GM23338 (cell line): ENCODE measurements at places on chromosomes 16 and 17. TPM values are rescaled to one million over a fixed set of nuclear protein-coding genes. Genes with fewer than 3 reads are reported as not detected.
A peak's percentile ranks its signal among the peaks of the same experiment; 100 is the strongest.

- H3K27me3 ChIP-seq, result no peaks in the 10 kb centered on the region; the same call in 1 of the 2 replicates
- H3K4me3 ChIP-seq, result peak overlapping the region; percentile 90
- peaks cover 26% of the 10 kb centered on the region for H3K4me1 ChIP-seq
- H3K36me3 ChIP-seq, result no peaks in the 10 kb centered on the region
- H3K27ac ChIP-seq, result 0 out of 2 replicates have a peak overlapping the region, but pooled peaks have one; percentile 50
- peak; percentile 17 for DNase-seq
Observed at GRCh38 chr17:7613769-7614424, 800 bp downstream of the FXR2 start.

GRCh38 chr16:54282202-54282927 is 4.2 kb downstream of the IRX3 start:
- no peak overlapping the region for H3K27ac ChIP-seq
- H3K4me1 ChIP-seq, result peaks cover 16% of the 10 kb centered on the region; the same call in 1 of the 2 replicates
- H3K27me3 ChIP-seq, result peaks cover 79% of the 10 kb centered on the region
- peak; percentile 81 for DNase-seq

- no peak overlapping the region for H3K4me3 ChIP-seq
- no peak for DNase-seq
Observed at GRCh38 chr17:73493956-73494926, 150.0 kb downstream of the SDK2 start.

DNA sequence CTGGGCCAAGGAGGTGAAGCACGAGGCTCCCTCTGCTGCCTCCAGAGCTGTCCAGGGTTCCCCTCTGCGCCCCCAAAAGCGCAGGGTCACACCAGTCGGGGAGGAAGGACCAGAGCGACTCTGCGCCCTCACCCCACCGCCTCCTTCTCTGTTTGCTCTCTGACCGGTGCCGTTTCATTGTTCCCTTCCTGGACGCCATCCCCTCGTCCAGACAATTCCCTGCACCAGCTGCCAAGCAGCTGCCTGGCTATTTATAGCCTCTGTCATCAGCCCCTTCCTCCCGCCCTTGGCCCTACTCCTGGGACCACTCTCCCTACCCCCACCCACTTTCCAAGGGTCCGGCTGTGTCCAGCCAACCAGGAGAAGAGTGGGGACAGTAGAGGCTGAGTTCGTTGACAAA is 68.8 kb upstream of the CREBBP start:
- H3K36me3 ChIP-seq, result no peaks in the 10 kb centered on the region
- no peak overlapping the region; the same call in 1 of the 2 replicates for H3K27ac ChIP-seq
- no peaks in the 10 kb centered on the region for H3K4me1 ChIP-seq
- H3K4me3 ChIP-seq, result no peak overlapping the region
- DNase-seq, result no peak

DNA sequence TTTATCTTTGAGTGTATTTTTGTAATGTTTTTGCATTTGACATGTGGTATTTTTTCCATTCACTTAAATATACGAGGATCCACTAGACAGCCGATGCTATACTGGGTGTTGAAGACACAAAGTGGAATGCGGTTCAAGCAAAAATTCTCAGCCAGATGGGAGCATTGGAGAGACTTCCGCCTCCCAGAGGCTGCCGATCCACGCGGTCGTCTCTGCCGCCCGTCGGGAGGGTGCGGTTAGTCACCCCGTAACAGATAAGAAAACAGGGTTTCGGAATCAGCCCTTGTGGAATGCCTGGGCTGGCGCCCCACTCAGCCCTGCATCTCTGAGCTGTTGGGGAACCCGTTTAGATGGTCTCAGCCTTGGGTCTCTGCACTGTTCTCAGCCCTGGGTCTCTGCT is 7.3 kb downstream of the GSE1 start:
- H3K27ac ChIP-seq, result no peak overlapping the region
- no peaks in the 10 kb centered on the region for H3K36me3 ChIP-seq
- DNase-seq, result no peak
- no peak overlapping the region for H3K4me3 ChIP-seq

DNA sequence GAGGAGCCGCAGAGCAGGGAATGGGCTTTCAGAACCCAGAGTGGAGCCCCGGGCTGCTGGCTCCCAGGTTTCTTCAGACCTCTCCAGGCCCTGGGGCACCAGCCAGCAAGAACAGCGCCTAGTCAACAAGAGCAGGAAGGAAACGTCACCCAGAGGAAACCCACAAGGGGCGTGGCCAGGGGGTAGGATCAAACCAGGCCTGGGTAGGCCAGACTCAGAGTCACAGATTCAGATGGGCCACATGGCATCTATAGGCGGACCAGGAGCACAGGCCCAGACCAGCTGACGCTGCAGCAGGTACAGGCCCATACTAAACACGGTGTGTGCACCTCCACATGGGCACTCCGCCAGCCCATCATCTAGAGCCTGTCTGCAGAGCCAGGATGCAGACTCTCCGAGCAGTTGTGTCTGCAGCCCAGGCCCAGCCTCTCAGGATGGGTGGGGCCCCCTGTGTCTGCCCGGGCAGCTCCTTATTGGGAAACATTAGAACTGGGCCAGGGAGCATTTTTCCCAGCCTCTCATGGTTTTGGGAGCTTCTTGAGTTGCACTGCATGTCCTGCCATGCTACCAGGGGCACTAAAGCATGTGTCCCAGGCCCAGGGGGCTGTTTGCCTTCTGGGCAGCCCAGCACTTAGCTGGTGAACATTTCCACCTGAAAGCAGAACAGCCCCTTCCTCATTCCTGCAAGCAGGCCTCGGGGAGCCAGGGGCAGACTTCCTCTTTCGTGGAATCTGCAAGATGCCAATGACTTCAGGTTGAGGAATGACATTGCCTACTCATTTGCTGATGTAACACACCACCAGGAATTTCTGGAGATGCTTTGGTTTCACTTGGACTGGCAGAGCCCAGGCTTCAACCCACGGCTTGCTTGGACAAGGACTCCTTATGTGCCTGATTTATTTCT is at the start of gene NLRP1:
TSS of gene NLRP1 (minus strand) at position 127 of the 904 bp plus-strand sequence. CDS start 552 bp downstream, outside the sequence.
- no peaks in the 10 kb centered on the region for H3K27me3 ChIP-seq
- no peaks in the 10 kb centered on the region for H3K36me3 ChIP-seq
- H3K4me3 ChIP-seq, result no peak within 1 kb of the TSS
- peak; percentile 23 for DNase-seq
- no peak within 1 kb of the TSS for H3K27ac ChIP-seq
- 0 out of 2 replicates have a peak, but pooled peaks cover 4% of the 10 kb centered on the region for H3K4me1 ChIP-seq

- no peak for DNase-seq
- no peaks in the 10 kb centered on the region for H3K27me3 ChIP-seq
- H3K36me3 ChIP-seq, result no peaks in the 10 kb centered on the region
Observed at GRCh38 chr17:2179615-2180295, 123.8 kb downstream of the SMG6 start.

GRCh38 chr16:25079637-25080378 is 31.7 kb upstream of the LCMT1 start:
- DNase-seq, result no peak
- H3K4me1 ChIP-seq, result no peaks in the 10 kb centered on the region
- H3K27me3 ChIP-seq, result no peaks in the 10 kb centered on the region
- no peak overlapping the region for H3K4me3 ChIP-seq

Gene MT1A
- not detected in 2 replicates for total RNA-seq

Gene BAHCC1
- 1.1 and 1.8 TPM in 2 replicates for total RNA-seq
